Ecto neural progenitor cell (in vitro differentiated cells): ENCODE measurements at places on chromosomes 11 and 22.

DNA sequence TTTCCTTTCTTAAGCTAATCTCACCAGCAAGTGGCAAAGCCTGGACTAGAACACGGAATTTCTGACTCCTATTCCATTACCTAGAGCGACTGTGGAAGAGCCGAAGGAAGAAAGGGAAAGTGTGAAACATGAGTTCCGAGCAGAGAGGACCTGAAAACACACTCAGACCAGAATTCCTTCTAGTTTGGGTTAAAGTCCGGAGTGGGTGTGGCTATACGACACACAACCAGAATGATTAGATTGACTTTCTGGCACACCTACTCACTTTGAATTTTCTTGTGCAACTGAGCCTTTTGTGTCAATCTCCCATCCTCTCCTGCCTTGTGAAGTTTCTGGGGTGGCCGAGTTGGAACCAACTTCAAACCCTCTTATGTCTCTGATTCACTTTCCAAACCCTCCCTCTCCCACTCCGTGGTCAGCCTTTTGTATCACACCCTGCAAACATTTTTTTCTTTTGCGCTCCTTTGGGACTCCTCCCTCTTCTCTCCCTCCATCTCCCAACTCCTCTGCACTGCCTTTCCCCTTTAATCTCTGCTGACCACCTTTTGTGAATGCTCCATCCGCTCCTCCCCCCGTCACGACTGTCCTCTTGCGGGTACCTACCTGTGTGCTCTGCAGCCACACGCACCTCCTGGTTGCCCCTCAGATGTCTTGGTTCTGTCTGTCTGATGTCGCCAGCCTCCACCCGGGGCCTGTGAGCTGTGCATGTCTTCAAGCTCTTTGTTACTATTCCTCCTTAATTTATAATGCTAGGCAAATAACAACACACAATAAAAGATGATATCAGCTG is 86.3 kb upstream of the BLID start:
- DNase-seq: peak; percentile 54

DNA sequence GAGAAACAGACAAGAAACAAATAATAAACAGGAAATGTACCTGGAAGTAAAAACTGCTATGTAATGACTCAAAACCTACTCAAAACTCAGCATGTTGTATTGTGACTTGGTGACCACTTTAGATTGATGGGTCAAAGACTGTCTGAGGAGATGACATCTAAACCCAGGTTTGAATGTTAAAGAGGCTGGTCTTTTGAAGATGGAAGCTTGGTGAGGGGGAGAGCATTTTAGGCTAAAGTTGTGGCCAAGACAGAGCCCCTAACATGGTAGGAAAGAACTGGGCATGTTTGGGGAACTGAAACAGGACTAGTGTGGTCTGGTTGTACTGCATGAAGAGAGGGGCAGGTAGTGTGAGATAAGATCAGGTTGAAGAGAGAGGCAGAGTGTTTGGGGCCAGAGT is 85.3 kb upstream of the MYO18B start:
- no peak for DNase-seq

GRCh38 chr11:106101819-106102218 is 24.4 kb downstream of the AASDHPPT start:
- no peak for DNase-seq

GRCh38 chr11:33375688-33376311 is 118.6 kb downstream of the HIPK3 start:
- DNase-seq: peak; percentile 63

GRCh38 chr11:128940603-128941002 is 2.1 kb downstream of the TP53AIP1 start:
- no peak for DNase-seq

- no peak for DNase-seq
Measured at GRCh38 chr11:129320494-129320893, 55.2 kb upstream of the BARX2 start.

DNA sequence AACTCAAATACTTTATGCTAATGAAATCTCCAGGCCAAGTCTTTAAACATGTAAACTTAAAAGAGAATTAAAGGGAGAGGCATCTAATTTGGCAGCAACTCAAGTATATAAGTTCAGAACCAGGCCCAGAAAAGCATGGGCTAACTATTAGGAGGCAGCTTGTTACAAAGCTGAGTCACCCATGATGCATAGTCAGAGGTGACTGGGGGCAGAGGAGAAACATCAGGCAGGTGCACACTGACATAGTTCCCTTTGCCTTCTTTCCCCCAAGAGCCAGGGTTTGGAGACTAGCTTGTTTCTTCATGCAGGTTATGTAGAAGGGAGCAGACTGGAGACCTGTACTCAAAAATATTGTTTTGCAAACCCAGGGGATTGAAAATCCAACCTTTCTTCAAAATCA is 619.0 kb downstream of the SOX6 start:
- no peak for DNase-seq

DNA sequence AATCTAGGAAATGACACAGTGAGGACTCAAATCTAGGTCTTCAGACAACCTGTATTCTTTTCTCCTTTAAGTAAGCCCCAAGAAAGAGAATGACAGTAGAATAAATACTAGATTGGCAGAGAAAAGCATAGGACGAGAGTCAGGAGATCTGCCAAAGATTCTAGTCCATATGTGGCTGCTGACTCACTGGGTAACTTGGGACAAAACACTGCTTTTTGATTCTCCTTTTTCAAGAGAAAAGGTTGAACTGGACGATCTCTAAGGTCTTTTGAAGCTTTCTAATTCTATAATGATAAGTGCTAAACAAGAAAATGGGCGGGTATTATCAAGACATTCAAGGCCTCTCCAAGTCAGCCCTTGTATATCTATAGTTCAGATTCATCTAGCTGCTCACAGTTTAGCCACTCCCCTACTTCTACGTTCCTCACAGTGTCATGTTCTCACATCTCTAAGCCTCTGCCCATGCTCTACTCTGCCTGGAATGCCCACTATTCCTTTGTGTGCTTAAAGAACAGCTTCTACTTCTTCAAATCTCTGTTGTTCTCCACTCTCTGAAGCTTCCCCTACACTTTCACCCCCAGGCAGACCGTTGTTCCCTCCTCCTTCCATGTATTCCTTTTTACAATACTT is 53.0 kb downstream of the RELT start:
- DNase-seq: no peak

DNA sequence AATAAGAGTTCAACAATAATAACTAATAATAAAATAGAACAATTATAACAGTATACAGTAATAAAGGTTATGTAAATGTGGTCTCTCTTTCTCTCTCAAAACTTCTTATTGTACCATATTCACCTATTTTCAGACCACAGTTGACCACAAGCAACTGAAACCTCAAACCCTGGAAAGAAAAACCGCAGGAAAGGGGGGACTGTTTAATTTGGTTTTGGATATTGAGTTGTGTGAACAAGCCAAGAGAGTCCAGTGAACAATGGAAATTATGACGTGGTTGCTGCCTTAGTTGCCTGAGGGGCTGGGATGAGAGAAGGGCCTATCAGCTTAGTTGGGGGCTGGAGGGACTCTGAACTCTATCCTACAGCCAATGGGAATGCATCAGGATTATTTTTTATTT is 178.7 kb upstream of the POU2AF2 start:
- DNase-seq: no peak

DNA sequence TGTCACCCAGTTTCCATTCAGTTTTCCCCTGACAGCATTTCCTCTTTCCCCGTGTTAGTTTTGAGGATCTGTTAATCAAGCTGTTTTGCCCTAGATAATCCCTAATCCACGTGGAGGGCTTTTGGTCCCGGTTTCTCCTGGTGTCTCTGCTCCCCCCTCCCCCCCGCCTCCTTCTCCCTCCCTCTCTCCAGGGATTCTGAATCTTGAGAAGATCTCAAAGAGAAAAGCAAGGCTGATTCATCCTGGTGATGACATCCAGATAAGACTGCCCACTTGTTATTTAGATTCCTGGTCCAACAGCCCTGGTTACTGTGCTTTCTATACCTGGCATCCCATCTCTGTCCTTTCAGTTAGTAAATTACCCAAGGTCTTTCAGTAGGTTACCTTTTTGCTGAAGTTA is 59.4 kb downstream of the KCNA4 start:
- no peak for DNase-seq

DNA sequence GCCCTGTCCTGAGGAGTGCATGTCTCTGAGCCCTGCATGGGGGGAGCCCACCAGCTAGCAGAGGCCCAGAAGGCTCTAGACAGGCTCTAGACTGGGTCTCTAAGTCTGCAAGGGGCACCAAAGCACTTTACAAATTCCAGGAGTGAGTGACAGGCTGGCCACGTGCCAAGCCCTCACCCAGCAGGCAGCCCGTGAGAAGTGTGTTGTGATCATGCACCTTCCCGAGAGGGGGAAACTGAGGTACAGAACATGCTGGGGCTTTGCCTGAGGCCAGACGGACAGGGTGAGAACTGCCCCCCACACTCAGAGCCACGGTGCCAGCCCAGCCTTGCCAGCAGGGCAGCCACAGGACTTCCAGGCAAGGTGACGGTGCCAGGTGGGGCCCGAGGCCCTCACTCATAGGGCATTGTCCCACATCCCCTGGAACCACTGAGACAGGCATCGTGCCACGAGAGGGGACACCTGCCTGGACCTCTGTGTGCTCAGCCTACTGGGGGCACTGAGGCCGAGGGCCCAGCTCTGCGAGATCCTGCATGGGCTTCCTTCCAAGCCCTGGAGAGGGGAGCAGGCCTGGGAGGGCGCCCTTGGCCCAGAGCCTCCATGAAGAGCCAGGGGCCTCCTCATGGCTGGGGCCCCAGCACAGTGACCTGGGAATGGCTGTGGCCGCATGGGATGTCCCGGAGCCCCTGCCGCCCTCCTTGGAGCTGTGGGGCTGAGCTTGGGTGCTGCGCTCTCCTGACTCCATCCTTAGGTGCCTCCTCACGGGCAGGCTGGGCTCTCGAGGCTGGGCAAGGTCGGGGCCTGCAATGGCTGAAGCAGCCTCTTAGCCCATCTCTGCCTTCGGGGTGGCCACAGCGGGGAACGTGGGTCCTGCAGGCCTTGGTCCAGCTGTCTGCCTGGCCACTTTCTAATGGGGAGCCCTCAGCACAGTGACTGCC is 121.5 kb downstream of the KCNQ1OT1 start:
- no peak for DNase-seq

DNA sequence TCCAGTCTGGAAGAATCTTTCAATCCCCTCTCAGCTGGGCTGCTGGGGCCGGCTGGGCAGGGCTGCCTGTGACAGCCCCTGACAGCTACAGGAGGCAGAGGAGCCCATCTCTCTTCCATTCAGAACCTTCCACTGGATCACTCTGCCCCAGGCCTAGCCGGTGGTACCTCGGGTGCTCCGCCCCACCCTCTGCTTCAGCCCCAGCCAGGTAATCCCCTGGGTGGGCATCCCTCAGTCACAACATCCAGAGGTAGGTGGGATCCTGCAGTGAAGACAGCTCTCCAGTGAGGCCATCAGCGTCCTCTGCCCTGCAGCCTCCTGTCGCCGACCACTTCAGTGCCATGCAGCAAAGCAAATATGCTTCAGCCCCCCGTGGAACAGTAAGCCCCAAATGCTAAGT is 223.7 kb downstream of the DSCAML1 start:
- DNase-seq: no peak

GRCh38 chr11:61349189-61349751 is 12.4 kb downstream of the CYB561A3 start:
- DNase-seq: no peak

- no peak for DNase-seq
Measured at GRCh38 chr11:78397398-78397797, 20.2 kb downstream of the GAB2 start.

- no peak for DNase-seq
Measured at GRCh38 chr11:118156531-118157185, 4.0 kb upstream of the SCN4B start.

DNA sequence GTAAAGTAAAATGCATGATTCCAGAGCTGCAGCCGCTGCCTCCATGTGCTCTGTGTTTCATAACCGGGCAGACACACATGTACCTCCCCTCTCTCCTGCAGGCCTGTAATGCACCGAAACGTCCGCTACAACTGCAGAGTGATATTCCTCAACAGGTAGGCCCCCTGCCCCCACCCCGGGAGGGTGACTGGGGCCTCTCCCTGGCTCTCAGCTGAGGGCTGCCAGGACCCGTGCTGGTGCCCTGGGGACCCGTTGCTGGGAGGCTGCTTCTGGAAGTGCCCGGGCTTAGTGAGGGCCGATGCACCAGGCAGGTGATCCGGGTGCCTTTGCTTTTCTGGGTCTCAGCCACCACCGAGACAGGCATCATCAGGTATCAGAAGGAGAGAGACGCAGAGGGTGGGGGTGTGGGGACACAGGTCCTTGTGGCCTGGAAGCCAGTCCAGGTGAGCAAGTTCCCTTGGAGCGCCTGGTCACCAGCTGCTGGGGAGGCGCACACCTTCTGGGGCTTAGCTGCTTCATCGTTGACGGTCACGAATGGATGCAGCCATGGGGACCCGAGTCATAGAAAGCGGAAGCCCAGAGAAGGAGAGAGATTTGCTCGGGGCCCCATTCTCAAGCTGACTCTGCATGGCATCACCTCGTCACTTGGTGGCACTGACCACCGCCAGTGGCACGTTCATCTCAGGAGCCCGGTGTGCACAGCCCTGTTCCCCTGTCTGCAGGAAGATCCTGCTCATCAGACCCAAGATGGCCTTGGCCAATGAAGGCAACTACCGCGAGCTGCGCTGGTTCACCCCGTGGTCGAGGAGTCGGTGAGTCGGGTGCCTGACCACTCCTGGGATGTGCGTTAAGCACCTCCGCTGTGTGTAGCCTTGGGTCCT is 10.6 kb downstream of the NADSYN1 start:
- no peak for DNase-seq

GRCh38 chr11:36343436-36343835 is 47.3 kb downstream of the PRR5L start:
- DNase-seq: no peak

- no peak for DNase-seq
Measured at GRCh38 chr22:38835888-38836301, 7.9 kb downstream of the NPTXR start.

GRCh38 chr11:113540416-113541330 is 65.5 kb upstream of the DRD2 start:
- peak; percentile 45 for DNase-seq

GRCh38 chr11:133175103-133175502 is 357.2 kb downstream of the OPCML start:
- DNase-seq: no peak

DNA sequence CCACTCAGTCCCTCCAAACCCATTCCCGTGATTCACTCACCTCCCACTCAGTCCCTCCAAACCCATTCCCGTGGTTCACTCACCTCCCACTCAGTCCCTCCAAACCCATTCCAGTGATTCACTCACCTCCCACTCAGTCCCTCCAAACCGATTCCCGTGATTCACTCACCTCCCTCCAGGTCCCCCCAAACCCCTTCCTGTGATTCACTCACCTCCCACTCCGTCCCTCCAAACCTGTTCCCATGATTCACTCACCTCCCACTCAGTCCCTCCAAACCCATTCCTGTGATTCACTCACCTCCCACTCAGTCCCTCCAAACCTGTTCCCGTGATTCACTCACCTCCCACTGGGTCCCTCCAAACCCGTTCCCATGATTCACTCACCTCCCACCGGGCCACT is 639.6 kb downstream of the BRD1 start:
- DNase-seq: no peak

DNA sequence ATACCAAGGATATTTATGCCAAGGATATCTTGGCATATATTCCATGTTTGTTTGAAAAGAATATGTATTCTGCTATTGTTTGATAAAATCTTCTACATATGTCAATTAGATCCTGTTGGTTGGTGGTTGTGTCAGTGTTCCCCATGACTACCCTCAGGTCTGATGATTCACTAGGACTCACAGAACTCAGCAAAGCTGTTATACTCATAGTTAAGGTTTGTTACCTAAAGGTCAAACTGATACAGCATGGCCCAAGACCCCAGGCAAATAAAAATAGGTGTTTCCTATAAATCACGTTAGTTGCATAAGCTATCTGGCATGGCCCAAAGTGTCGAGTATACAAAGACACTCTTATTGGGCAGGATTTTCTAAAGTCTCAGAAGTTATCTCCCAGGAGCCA is 30.2 kb upstream of the B3GNT6 start:
- DNase-seq: no peak

GRCh38 chr11:8004008-8004407 is 16.9 kb downstream of the EIF3F start:
- DNase-seq: peak; percentile 27
